ENCODE measurements at places on chromosomes 3 and 15. TPM values are rescaled to one million over a fixed set of nuclear protein-coding genes. Genes with fewer than 3 reads are reported as not detected.

DNA sequence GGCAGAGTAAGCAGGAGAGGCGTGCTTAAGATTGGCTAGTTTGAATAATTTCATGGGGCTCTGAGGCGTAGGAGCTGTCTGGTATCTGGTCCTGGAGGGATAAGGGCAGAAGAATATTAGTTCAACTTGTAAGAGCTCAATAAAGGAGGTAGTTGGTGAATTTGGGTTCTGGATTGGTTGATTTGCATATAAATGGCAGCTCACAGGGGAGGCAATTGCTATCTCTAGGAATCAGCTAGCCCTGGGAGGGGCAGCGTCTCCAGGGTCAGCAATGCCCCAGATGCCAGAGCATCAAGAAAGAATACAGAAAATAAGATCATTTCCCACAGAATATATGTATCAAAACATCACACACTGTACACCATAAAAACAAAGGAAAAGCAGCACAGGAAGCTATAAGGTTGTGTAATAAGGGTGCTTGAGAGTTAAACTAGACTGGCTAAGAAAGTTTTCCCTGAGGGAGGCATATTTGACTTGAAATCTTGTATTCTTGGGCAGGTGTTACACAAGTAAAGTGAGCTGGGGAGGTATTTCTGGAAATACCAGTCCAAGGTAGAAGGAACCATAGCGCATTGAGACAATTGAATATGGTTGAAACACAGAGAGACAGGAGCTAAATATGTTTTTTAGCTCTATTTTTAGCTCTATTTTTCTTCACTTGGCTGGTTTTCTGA lies 6.1 kb downstream of the MOBP start:
- H3K4me3 ChIP-seq: no peak overlapping the region
- no peak for DNase-seq
- no peak overlapping the region for H3K27ac ChIP-seq
- H3K4me1 ChIP-seq: no peaks in the 10 kb centered on the region
- no peaks in the 10 kb centered on the region for H3K36me3 ChIP-seq
- no peaks in the 10 kb centered on the region for H3K27me3 ChIP-seq

DNA sequence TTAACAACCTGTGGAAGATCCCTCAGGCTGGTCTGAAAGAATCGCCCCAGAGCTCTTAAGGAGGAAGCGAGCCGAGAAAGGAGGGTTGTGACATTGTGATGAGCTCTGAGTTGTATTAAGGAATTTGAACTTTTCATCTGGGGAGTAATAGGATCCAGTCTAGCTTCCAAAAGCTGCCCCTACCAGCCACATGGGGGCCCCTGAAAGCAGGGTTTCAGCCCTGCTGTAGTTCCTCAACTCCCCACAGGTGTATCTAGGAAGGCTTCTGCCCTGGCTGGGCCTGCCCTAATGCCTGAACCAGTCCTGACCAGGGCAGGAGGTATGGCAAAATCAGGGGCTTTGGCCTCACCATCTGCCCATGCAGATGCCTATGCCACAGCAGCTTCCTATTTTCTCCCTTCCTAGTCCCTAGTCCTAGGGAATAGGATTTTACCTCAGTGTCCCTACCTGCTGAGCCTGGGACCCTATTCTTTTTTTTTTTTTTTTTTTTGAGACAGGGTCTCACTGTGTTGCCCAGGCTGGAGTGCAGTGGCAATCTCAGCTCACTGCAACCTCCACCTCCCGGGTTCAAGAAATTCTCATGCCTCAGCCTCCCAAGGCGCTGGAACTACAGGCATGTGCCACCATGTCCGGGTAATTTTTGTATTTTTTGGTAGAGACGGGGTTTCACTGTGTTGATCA lies 5.0 kb upstream of the AP3S2 start:
- H3K4me1 ChIP-seq: no peaks in the 10 kb centered on the region
- no peak overlapping the region for H3K4me3 ChIP-seq
- peak; percentile 30 for DNase-seq
- H3K27me3 ChIP-seq: peaks cover 2% of the 10 kb centered on the region
- no peak overlapping the region for H3K27ac ChIP-seq

The FOXB1 gene
- 0.05 TPM for total RNA-seq

- DNase-seq: no peak
- H3K27me3 ChIP-seq: no peaks in the 10 kb centered on the region
- no peaks in the 10 kb centered on the region for H3K36me3 ChIP-seq
- no peak overlapping the region for H3K4me3 ChIP-seq
- no peaks in the 10 kb centered on the region for H3K4me1 ChIP-seq
Observed at GRCh38 chr15:97545799-97546198, 414.7 kb upstream of the ARRDC4 start.

GRCh38 chr15:99981191-99981647 lies 248.0 kb upstream of the LYSMD4 start:
- H3K36me3 ChIP-seq: no peaks in the 10 kb centered on the region
- no peak for DNase-seq
- H3K27me3 ChIP-seq: peaks cover 9% of the 10 kb centered on the region
- H3K4me1 ChIP-seq: no peaks in the 10 kb centered on the region
- no peak overlapping the region for H3K4me3 ChIP-seq

DNA sequence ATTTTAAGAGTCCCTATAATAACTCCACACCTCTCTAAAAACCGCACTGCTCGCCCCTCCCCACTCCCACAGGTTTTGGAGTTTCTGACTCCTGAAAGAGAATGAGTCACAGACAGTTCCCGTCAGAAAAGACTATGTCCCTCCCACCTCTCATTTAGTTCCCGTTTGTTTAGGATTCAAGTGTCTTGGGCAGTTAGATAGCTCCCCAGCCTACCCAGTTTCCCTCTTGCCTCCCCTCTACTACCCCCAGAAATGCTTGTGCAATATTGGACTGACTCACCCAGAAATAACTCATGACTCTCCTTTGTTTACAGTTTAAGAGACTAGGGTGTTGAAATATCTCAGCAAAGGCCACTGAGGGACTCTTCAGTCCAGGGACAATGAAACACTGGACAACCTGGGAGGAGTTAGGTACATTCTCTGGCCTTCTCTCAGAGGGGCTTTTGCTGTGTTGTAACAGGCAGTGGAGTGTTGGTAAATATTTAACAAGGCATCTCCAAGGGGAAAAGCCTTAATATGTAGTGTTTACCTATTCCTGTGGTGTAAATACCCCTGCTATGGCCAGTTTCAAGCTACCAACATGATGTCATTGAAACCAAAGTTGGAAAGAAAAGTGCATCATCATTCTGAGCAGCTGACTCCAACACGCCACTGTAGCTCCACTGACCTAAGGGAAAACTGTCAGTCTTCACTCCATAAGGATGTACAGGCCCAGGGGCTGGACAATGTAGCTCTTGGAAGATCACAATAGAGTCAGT lies 96.1 kb upstream of the CHD2 start:
- H3K4me1 ChIP-seq: peaks cover 10% of the 10 kb centered on the region
- DNase-seq: no peak
- peak overlapping the region; percentile 64 for H3K27ac ChIP-seq

The LRTM1 gene
- total RNA-seq: 0.47 TPM

GRCh38 chr15:33211176-33211808 lies 16.8 kb upstream of the FMN1 start:
- no peak overlapping the region for H3K4me3 ChIP-seq
- H3K4me1 ChIP-seq: no peaks in the 10 kb centered on the region
- H3K36me3 ChIP-seq: no peaks in the 10 kb centered on the region
- DNase-seq: no peak

GRCh38 chr15:50493625-50494024 lies 52.8 kb downstream of the USP50 start:
- peaks cover 59% of the 10 kb centered on the region for H3K36me3 ChIP-seq
- no peak overlapping the region for H3K4me3 ChIP-seq
- no peak overlapping the region for H3K27ac ChIP-seq
- no peaks in the 10 kb centered on the region for H3K4me1 ChIP-seq
- no peaks in the 10 kb centered on the region for H3K27me3 ChIP-seq
- DNase-seq: no peak

GRCh38 chr3:180135101-180135500 lies 98.4 kb upstream of the PEX5L start:
- H3K27me3 ChIP-seq: no peaks in the 10 kb centered on the region
- no peak overlapping the region for H3K27ac ChIP-seq
- H3K4me3 ChIP-seq: no peak overlapping the region
- DNase-seq: no peak
- no peaks in the 10 kb centered on the region for H3K36me3 ChIP-seq

- no peak overlapping the region for H3K4me3 ChIP-seq
- H3K27ac ChIP-seq: no peak overlapping the region
- DNase-seq: no peak
- H3K27me3 ChIP-seq: no peaks in the 10 kb centered on the region
- no peaks in the 10 kb centered on the region for H3K36me3 ChIP-seq
- H3K4me1 ChIP-seq: no peaks in the 10 kb centered on the region
Observed at GRCh38 chr3:117417411-117417810, 707.8 kb downstream of the TUSC7 start.

The ONECUT1 gene
- not detected for total RNA-seq

The MINAR1 gene
- 0.38 TPM for total RNA-seq

The ANKRD63 gene
- not detected for total RNA-seq

The C3orf80 gene
- 0.05 TPM for total RNA-seq

The LRRIQ4 gene
- 0.05 TPM for total RNA-seq

The CNTN6 gene
- 0.52 TPM for total RNA-seq

The FOXL2 gene
- total RNA-seq: not detected

The CPNE4 gene
- 0.33 TPM for total RNA-seq

DNA sequence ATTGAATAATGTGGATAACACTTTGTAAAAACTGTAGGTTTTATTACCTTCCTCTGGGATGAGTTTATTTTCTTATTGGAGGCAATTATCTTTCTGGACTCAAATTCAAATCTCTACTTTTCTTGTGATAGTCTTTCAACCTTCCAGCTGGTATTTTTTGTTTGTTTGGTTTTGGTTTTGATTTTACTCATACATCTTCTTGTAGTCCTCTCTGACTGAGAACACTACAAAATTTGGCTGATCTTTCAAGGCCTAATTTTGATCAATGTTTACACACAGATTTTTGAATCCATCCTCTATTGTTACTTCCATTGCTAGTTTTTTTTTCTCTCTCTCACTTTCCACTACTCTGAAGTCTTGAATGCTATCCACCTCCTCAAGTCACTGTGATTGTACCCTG lies 303.8 kb upstream of the NECTIN3 start:
- H3K36me3 ChIP-seq: no peaks in the 10 kb centered on the region
- no peaks in the 10 kb centered on the region for H3K4me1 ChIP-seq
- no peak overlapping the region for H3K27ac ChIP-seq

The CADPS gene
- 2.3 TPM for total RNA-seq

The LRRC31 gene
- total RNA-seq: 0.09 TPM

GRCh38 chr15:70420086-70420947 lies 322.6 kb upstream of the TLE3 start:
- H3K27me3 ChIP-seq: no peaks in the 10 kb centered on the region
- no peak for DNase-seq
- no peak overlapping the region for H3K4me3 ChIP-seq
- peaks cover 34% of the 10 kb centered on the region for H3K4me1 ChIP-seq
